Lower leg skin (tissue), 4 donors: ENCODE measurements at places on chromosomes 16 and 17.

GRCh38 chr16:47018223-47018891, 44.9 kb upstream of the DNAJA2 start:
- no peak for DNase-seq

GRCh38 chr16:53636978-53637377, 66.7 kb downstream of the RPGRIP1L start:
- DNase-seq: no peak

DNA sequence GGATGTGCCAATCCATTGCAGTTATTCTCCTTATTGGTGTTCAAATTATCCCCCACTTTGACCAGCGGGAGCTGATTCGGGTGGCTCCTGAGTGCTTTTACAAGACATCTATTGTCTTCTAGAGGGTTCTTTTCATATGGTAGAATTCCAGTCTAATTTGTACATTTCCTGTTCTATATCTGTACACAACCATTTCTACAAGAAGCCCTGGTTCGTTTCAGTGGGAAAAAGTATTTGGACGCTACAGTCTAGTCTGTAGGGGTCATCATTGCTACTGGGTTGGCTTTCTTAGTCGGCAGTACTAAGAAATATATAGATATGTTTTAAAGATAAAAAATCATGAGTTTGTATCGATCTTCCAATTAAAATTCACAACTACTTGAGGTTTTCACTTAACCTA, 262.6 kb downstream of the MAP2K6 start:
- no peak for DNase-seq

DNA sequence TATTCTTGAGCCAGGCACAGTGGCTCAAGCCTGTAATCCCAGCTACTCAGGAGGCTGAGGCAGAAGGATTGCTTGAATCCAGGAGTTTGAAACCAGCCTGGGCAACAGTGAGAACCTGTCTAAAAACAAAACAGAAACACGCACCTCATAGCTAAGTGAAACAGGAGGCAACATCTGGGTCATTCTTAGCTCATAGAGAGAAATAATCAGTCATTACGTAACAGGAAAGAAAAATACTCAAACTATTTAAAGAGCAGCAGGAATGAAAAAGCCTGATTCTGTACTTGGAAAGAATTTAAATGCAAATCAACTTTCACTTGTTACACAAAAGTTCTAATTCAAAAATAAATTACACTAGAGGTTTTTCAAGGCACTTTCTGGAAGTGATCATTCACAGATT, 17.2 kb downstream of the CHCT1 start:
- DNase-seq: no peak

GRCh38 chr16:13958474-13958873, 38.5 kb downstream of the ERCC4 start:
- DNase-seq: no peak

DNA sequence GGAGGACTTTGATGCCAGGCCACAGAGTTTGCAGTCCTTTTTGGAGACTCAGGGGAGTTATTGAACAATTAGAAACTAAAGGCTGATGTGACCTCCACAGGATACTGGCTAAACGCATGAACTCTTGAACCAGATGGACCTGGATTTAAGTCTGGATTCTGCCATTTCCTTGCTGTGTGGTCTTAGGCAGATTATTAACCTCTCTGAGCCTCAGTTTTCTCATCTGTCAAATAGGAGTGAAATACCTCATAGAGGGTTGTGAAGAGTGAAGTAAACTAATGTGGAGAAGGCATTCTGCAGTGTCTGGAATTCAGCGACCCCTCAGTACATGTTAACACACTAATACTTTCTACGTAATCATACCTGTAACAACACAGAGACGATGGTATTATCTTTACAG, 93.5 kb downstream of the PRKCB start:
- no peak for DNase-seq

- DNase-seq: no peak
Observed at GRCh38 chr16:55497558-55497957, 11.3 kb upstream of the LPCAT2 start.

- DNase-seq: no peak
Observed at GRCh38 chr17:70205401-70205800, 36.1 kb downstream of the KCNJ2 start.

- no peak for DNase-seq
Observed at GRCh38 chr16:19520861-19521331, 1.0 kb downstream of the GDE1 start.

DNA sequence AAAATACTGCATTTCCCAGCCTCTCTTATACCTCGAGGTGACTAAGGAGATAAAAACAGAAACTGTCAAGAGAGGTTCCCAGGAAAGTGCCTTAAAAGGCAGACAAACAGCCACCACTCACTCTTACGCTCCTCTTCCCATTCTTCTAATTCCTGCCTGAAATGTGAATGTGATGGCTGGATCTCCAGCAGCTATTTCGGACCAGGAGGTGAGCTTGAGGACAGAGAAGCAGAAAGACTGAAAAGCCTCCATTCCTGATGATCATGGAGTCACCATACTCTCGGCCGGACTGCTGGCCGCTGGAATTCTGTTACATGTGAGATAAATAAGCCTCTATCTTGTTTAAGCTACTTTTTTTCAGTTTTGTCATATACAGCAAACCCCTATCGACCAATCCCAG, 41.4 kb upstream of the ABR start:
- no peak for DNase-seq

GRCh38 chr17:28488533-28489276, 15.3 kb downstream of the SLC13A2 start:
- DNase-seq: no peak

DNA sequence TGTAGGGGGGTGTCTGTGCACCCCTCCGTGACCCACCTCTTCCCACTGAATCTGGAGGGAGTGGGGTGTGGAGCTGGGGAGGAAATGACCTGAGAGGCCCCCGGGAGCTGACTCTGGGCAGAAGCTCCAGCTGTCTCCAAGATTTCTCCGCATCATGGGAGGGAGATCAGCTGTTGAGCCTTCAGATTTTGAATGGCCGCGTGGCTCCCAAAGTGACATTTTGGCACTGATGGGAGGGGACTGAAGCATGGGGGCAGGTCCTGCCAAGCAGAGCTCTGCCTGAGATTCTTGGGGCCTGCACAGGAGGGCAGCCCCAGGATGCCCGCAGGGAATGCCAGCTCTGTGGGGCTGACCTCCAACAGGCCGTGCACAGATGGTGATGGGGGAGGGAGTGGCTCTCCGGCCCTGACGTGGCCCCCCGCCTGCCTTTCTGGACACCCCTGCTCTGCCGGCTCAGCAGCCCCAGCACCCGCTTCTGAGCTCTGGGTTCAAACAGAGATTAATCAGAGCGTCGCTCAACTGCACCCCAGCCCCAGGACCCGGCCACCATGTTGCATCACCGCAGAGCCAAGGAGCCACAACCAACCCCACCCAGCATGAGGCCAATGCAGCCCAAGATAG, 25.3 kb upstream of the UBE2I start:
- DNase-seq: no peak

DNA sequence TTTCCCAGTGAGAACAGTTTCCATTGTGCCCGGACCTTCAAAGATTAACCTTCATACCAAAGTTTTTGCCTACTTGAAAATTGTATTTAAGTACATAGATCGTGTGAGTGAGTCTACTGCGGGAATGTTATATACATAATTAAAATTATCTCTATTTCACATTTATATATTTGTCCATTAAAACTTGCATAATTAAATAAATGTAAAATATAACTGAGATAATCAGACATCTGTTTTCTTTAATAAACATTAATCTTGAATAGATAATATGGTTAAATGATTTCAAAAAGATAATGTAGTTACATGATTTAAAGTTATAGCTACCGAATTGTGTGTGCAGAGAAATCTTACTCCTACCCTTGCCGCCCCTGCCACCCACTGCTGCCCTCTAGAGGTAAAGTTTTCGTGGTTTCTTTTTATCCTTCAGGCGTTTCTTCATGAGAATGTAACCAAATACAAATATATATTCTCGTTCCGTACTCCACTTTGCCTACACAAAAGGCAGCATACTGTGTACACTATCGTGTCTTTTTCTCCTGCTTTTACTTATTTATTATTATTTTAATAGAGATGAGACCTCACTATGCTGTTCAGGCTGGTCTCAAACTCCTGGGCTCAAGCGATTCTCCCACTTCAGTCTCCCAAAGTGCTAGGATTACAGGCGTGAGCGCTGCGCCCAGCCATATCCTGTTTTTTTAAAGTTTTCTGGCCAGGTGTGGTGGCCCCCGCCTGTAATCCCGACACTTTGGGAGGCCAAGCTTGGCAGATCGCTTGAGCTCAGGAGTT, 35.6 kb downstream of the RPA1 start:
- DNase-seq: peak; percentile 43

GRCh38 chr16:21663889-21664647, at the start of gene OTOA:
TSS of gene OTOA (plus strand) at chr16:21663968. CDS start at chr16:21678515, 14,547 bp downstream.
- DNase-seq: no peak

GRCh38 chr17:44024271-44024663, 9.5 kb upstream of the TMEM101 start:
- no peak for DNase-seq

DNA sequence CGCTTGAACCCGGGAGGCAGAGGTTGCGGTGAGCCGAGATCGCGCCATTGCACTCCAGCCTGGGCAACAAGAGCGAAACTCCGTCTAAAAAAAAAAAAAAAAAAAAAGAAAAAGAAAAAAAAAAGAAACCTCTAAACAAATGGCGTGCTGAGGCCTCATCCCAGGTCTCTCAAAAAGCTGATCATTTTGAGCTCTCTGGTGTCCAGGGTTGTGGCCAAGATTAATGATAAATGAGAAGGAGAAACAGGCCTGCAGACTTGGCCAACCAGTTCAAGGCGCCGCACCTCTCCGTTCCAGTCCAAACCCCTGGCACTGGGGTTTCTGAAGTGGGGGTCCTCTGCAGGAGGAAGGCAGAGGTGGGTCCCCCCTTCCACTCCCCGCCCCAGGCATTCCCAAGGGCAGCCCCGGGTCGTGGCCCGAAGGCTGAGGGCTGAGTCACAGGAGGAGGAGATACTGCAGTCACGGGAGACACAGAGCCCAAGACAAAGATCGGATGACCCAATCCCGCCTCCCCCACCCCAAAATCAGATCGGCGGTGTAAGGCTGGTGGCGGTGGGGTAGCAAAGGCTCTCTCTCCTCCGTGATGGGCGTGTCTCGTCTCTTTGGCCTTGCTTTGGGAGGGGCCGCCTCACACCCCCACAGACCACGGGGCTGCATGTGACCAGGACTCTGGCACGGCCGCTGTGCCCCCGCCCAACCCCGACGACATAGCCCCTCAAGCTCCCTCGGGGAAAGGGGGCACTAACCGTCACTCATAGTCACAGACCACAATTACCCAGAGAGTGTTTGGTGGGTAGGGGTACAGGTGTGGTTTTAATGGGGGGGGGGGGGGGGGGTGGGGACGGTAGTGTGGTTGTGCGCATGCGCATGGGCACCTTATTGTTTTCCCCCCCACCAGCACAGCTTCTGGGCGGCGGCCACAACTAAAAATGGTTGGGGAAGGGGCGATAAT, 1.1 kb downstream of the VAT1 start:
- DNase-seq: peak; percentile 97

GRCh38 chr16:14011846-14012245, 59.3 kb upstream of the MRTFB start:
- peak; percentile 53 for DNase-seq

DNA sequence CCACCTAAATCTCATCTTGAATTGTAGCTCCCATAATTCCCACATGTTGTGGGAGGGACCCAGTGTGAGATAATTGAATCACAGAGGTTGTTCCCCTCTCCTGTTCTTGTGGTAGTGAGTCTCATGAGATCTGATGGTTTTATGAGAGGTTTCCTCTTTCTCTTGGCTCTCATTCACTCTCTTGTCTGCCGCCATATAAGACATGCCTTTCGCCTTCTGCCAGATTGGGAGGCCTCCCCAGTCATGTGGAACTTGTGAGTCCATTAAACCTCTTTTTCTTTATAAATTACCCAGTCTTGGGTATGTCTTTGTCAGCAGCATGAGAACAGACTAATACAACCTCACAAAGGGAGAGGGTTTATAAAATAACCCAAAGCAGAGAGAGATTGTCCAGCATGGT, 367.4 kb downstream of the SNX29 start:
- no peak for DNase-seq

- no peak for DNase-seq
Observed at GRCh38 chr16:16037521-16037920, 88.1 kb downstream of the ABCC1 start.

DNA sequence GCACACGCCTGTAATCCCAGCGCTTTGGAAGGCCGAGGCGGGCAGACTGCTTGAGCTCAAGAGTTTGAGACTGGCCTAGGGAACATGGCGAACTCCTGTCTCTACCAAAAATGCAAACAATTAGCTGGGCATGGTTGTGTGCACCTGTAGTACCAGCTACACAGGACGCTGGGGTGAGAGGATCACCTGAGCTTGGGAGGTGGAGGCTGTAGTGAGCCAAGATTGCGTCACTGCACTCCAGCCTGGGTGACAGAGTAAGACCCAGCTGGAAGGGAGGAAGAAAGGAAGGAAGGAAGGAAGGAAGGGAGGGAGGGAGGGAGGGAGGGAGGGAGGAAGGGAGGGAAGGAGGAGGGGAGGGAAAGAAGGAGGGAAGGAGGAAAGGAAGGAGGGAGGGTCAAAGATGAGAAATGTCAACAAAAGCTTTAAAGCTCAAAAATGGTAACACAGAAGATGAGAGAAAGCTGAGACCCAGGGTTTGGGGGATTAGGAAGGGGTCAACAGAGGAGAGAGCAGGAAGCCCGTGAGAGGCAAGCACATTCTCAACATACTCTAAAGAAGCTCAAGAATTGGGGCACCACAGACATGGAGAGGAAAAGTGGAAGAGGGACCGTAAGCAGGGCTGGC, 5.0 kb upstream of the KRT19 start:
- no peak for DNase-seq
